ENCODE measurements at places on chromosomes 3 and 15.

- DNase-seq = no peak
These were observed 4.3 kb downstream of the MINDY2 start for GRCh38 chr15:58775402-58775801.

- DNase-seq = no peak
These were observed 50.4 kb upstream of the CMSS1 start for GRCh38 chr3:99767291-99767690.

GRCh38 chr3:111794711-111795110 is 64.4 kb upstream of the PHLDB2 start:
- no peak for DNase-seq

GRCh38 chr3:20352546-20353179 is 166.7 kb upstream of the SGO1 start:
- DNase-seq = no peak

All from activated CD4-positive, alpha-beta T cell treated with anti-CD3 and anti-CD28 coated beads for 24 hours (primary cell).